ENCODE measurements at places on chromosomes 12 and 14.

DNA sequence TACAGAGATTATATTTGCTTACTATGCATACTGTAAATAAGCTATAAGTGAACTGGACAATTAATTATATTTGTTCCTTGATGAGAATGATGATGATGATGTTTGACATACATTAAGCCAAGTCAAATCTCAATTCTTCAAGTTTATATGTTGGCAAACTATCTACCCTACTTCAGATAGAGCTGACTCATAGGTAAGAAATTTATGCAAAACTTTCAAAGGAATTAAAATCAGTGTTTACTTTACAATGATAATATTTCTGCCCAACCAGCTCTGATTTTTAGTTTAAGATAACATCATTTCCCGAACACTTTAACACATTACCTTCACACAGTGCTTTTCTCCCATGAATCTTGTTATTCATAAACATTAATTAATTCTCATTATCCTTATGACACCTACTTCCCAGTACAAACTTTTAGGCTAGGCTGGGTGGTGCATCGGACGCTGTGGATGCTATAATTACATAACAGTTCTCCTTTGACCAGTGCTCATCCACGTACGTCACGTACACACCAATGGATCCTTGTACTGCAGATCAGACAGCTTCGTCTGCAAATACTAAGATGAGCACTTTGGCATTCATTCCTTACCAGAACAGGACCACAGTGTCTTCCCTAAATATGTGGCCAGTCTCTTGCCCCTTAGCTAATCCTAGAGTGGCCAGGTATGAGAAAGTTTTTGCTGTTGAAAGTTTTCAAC is 18.3 kb downstream of the BMP4 start:
- DNase-seq: no peak

- DNase-seq: no peak
These were observed 29.5 kb upstream of the INF2 start for GRCh38 chr14:104659764-104660523.

- no peak for DNase-seq
These were observed 2.9 kb downstream of the MMP14 start for GRCh38 chr14:22839159-22839779.

GRCh38 chr12:48788524-48788853 is 400 bp downstream of the ADCY6 start:
- no peak for DNase-seq

DNA sequence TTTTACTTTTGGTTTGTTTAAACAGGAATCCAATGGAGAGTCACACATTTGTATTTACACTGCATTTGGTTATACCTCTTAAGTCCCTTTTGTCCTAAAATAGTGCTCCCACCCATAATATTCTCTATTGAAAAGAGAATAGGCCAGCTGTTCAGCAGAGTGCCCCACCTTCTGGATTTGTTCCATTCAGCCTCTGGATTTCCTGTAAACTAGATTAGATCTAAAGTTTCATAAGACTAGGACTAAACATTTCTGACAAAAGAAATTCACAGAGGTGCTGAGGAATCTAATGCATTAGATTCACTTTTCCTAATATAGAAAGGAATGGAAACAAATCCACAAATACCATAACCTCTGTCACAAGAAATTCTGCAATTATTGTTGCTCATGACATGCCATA is 38.1 kb downstream of the GCH1 start:
- DNase-seq: no peak

DNA sequence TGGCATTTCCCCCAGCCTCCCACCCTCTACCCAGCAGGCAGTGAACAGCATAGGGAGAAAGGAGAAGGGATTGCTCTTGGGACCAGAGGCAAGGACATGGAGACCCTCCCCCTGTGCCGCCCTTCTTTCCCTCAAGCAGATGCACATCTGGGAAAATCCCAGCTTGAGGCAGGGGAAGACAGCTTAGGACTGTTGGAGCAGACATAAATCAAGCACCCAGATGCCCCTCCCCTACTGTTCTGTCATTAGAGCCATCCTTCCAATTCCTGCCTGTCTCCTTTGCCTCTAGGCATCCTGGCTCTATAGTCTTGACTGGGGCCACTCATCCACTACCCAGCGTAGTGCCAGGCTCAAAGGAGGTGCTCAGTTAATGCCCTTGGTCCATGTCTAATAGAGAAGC is 7.5 kb upstream of the CISTR start:
- no peak for DNase-seq

DNA sequence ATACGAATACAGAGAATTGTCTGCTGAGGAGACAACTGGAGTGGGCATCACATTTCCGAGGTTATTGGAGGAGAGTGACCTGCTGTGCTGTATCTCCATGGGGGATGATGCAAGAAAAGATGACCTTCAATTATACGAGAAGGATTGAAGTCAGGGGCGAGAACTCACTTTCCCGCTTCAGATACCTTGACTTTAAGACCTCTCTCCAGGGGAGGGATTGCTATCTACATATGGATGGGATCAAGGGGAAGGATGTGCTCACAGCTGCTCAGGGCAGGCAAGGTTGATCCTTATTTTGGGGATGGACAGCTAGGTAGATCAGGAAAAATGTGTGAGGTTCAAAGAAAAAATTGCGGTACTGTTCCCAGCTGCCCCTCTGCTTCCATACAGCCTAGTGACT is 24.4 kb downstream of the NEUROD4 start:
- no peak for DNase-seq

GRCh38 chr14:66206554-66206953 is 279.6 kb upstream of the CCDC196 start:
- DNase-seq: no peak

DNA sequence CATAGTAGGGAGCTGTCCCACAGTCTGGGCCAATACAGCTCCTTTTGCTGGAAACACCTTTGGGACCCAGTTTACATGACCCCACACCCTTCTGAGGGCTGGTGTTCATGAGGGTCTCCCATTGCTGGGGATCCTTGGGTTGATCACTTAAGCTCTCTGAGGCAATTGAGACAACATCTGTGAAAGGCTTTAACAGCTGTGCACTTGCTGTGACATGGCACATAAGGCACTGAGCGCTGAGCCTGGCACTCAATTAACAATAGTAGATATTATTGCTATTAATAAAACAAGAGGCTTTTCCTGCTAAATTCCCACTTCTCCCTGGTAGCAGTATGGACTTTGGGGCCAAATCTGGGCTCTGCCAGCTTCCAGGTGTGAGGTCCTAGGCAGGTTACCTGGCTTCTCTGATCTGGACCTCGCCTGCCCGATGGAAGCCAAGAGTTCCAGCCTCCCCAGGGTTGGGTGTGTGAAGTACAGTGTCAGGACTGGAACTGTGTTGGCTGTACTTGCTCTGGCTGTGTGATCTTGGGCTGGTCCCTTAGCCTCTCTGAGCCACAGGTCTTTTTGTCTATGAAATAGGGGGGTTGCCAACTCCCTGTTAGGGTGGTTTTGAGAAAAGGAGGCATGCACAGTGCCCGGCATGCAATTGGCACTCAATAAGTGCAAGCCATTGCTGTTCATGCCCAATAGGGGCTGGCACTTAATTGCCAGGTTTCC is 3.1 kb downstream of the SH2B3 start:
- no peak for DNase-seq

- no peak for DNase-seq
These were observed 26.3 kb downstream of the CLMN start for GRCh38 chr14:95293449-95293848.

DNA sequence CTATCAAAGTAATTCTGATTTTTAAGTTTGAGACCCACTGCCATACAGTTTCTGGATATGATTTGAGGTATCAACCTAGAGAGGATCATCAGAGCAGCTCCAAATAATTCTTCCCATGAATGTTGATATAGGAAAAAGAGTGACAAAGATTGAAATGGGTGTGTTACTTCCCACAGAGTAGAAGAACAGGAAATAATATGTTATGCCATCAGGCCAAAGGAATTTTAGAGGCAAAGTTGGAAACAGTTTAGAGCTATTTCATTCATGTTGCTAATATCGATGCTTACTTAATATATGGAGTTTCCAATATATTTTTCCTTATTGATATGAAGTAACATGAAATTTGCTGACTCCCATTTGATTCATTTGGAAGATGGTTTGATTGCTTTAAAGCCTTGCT is 8.9 kb upstream of the MSRB3 start:
- DNase-seq: no peak

GRCh38 chr14:24806061-24806678 is 172.2 kb upstream of the GZMB start:
- DNase-seq: no peak

DNA sequence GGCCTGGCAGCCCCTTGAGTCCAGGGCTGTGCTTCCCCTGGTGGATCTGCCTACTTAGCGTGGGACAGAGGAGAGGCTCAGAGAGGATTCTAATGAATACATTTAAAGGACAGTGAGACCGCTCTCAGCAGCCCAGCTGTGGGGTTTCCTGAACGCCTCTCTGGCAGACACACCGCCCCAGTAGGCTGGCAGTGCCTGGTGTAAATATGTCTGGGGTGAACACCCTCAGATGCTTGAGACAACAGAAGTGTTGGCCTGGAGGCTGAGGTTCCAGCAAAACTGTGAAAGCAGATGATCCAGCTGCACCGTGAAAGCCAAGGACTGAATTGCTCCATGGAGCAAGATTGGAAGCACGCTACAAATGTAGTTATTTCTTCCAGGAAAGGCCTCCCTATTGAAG is 55.1 kb downstream of the LRRC74A start:
- no peak for DNase-seq

- no peak for DNase-seq
These were observed 1.2 kb downstream of the SRSF9 start for GRCh38 chr12:120468325-120468820.

DNA sequence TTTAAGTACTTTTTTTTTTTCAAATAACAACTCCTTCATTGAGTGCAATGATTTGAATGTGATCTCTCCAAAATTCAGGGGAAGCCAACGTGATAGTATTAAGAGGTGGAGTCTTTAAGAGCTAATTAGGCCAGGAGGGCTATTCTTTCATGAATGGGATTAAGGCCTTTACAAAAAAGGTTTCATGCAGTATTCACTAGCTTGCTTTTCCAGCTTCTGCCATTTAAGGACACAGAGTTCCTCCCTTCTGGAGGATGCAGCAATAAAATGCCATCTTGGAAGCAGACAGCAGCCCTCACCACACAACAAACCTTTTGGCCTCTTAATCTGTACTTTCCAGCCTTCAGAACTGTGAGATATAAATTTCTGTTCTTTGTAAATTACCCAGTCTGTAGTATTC is 586.8 kb upstream of the LMO3 start:
- no peak for DNase-seq

- no peak for DNase-seq
These were observed 84.5 kb downstream of the PLEKHG3 start for GRCh38 chr14:64788706-64789105.

DNA sequence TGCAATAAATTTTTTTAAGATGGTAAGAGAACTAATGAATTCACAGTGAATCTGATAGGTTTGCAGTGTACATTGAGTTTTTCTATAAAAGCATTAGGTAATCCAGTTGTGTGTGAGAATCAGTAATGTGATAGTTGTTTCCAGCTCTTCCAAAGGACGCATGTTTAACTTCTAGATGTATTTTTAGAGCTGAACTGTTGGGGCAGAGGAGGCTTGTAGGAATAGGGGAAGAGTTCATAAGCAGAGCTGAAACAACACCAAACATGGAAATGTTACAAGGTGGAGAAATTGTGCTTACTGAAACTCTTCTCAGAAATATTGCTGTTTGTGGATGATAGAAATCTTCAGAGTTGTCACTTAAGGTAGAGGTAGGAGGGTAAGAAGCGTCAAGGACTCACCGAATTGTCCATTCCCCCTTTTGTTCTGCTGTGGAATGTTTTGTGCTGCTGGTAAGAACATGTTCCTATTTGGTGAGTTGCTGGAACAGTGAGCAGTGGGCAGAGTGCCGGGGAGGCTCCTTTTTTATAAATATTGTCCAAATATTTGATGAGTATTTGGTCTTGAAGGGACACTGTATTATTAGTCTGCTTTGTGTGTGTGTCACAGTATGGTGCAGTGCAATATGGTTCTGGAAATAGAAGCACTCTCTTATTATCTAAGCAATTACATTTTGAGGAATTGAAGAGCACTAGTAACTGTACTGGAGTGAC is 76.7 kb downstream of the ANO6 start:
- DNase-seq: no peak

DNA sequence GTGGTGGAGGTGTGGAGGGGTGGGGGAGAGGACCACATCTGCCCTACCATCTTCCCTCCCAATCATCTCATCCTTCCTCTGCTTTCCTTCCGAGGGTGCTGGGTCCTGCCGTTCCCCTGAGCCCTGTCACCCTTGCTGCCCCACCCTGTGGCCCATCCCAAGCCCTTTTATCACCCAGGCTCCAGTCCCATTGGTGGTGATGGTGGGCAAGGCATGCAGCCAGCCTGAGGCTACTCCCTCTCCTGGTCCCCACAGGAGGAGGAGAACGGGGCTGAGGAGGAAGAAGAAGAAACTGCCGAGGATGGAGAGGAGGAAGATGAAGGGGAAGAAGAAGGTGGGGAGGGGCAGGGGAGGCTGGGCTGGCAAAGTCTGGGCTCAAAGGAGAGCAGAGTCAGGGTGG is 2.7 kb upstream of the LAG3 start:
- DNase-seq: no peak

DNA sequence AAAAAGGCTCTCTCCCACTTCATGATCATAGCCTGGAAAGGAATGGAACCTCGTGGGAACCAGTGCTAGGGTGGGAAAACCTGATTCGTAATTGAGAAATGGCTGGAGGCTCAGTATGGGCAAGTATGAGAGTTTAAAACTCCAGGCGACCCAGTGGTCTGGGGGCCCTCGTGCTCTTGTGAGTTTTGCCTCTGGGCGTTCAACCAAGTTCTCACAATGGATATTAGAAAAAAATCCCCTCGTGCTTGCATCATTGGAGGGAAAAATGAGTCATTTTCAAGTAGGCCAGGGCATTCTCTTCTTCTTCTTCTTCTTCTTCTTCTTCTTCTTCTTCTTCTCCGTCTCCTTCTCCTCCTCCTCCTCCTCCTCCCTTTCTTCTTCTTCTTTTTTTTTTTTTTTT is 39.0 kb downstream of the GPR68 start:
- no peak for DNase-seq

DNA sequence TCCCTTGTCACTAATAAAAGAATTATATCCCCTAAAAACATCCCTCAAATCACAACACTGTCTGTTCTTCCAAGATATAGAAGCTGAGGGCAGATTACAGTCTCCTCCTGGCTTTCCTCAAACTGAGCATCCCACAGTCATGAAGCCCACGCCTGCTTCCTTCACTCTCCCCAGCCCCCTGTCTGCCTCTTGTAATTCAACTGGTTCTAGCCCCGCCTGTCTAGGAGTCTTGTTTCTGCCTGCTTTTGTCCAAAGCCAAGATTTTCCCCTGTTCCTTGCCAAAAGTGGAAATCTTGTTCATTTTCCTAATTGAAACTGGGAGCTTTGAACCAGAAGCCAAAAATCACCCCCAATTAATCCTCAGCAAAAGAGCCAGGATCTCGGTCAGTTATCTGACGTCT is 35.9 kb upstream of the PWP1 start:
- DNase-seq: no peak

DNA sequence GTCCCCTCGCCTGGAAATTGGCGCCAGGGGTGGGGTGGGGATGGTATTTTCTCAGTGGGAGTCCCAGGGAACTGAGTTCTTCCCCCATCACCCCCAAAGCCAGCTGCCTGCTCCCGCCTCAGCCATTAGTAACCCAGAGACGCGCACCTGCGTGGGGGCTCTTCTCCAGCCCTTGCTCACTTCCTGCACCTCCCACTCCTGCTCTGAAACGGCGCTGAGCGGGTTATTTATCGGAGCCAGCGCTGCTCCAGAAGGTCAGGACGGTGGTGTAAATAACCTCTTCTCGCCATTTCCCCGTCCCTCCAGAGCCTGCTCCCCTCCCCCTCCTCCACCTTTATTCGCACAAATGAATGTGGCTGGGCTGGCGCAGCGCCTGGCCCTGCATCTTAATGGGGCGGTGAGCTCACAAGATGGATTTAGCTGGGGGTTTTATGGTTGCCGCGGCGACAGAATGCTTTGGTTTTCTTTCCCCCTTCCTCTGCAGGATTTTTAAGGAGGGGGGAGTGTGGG is 12.2 kb downstream of the GPR84 start:
- DNase-seq: no peak
